ENCODE measurements at places on chromosomes 1 and 21. TPM values are rescaled to one million over a fixed set of nuclear protein-coding genes. Genes with fewer than 3 reads are reported as not detected.

CR1 gene
- polyA plus RNA-seq, result 15.4 TPM

GRCh38 chr21:45257673-45258341 lies 29.9 kb downstream of the POFUT2 start:
- DNase-seq, result no peak

APOBEC4 gene
- not detected for polyA plus RNA-seq

DNA sequence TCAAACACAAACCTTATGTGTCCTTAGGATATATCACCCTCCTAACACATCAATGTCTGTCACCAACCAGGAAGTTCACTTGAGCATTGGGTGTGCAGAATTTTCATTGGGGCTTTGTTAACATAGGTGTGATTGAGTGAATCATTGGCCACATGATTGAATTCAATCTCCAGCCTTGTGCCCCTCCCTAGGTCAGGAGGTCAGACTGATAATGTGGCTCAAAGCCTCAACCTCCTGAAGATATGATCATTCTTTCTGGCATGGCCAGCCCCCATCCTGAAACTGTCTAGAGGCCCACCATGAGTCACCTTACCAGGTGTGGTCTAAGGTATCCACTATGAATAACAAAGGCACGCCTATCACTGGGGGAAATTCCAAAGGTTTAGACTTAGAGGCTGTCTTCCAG lies 90.1 kb downstream of the PKN2 start:
- no peak for DNase-seq

CLEC20A gene
- 0.47 TPM for polyA plus RNA-seq

DNA sequence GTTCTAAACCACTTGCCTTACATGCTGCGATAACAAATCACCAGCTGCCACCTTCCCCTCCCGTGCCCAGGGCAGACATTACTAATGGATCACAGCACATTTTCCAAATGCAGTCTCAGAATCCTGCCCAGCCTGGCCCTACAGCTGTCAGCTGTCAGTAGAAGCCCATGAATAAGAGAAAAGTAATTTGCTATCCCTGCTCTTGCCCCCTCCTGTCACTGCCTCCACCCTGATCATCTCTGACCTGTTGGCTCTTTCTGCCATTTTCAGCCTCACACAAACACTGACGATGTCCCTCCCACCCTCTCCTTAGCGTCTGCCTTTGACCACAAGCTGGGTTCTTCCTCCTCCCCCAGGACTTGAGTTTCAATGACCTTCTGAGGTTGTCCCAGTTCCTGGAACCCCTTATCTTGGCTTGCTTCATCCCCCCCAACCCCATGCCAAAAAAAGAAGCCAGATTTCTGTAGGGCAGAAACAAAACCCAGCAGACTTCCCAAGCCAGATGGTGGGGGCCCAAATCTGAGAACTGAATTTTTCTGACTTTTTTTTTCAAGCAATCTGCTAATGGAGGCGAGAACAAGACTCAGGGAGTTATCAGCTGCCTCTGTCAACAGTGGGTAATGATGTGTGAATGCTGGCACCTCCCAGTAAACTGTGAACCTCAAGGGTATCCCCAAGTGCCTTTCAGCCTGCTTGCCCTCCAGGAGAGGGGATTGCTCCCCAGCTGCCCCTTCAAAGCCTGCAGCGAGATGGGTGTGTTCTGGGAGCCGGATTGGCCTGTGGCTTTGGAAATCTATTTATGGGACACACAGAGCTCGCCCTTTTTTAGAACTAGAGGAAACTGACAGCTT lies 216.5 kb upstream of the VAMP3 start:
- DNase-seq, result no peak

- no peak for DNase-seq
These were observed 300.8 kb downstream of the DISC1 start for GRCh38 chr1:231927431-231927830.

DNA sequence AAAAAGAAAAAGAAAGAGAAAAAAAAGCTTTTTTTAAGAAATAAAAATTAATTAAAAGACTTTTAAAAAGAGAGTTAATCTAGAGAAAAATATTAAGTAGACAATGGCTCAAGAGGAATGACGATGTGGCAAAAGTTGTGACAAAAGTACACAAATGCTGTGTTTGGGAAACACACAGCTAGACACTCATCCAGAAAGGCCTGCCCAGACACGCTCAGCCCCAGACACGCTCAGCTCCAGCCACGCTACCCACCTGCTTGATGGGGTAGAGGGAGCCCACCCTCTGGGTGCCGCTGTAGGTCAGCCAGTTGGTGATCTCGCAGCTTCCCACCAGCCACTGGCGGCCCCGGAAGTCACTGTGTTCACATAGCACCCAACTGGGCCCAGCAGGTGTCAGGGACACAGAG lies 10.2 kb downstream of the CD52 start:
- no peak for DNase-seq

GRCh38 chr1:206479183-206480125 lies 9.2 kb downstream of the IKBKE start:
- peak; percentile 69 for DNase-seq

DNA sequence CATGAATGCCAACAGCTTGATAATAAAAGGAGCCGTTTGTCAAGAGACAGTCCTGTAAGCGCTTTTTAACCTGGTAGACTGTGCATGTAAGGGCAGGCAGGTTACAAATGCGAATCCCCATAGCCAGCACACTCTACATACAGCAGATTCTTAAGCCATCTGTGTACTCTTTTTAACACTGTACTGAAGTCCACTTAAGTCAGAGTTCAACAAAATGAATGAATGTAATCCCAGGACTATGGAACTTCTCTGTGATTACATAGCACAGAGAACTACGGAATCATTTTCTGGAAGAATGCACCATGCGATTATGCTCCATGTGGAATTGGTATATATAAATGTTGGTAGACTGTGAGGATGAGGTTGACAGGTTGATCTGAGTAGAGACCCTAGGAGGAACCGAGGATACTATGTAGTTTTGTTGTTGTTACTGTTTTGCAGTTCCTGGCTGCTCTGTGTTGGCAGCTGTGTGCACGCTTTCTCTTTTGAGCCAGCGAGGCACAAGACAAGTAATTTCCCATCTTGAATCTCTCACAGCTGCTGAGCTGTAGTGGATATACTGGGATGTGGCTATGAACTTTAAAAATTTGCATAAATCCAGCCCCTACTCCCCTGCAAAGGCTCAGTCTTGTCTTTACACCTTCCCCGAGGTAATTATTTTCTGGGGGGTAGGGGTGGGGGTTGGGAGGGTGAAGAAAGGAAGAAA lies 21.9 kb downstream of the LRRC8D start:
- no peak for DNase-seq

DNA sequence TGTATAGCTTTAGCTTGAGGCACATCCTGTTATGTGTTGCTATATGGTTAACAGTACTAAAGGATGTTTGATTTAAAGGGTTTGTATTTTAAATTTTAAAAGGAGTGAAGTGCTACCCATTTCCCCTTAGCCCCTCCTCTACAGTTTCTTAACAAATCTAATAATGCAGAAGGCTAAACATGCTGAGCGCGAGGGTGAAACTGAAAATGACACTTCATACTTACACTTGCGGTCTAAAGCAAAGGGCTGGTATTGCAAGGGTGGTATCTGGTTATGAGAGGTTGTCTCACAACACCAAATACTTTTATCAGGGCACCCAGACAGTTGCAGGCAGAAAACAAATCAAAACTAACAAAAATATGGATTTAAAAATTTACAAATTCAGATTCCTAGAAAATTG lies 172.3 kb downstream of the SIPA1L2 start:
- no peak for DNase-seq

- DNase-seq, result no peak
These were observed 93.3 kb upstream of the WNT4 start for GRCh38 chr1:22236166-22236565.

DNA sequence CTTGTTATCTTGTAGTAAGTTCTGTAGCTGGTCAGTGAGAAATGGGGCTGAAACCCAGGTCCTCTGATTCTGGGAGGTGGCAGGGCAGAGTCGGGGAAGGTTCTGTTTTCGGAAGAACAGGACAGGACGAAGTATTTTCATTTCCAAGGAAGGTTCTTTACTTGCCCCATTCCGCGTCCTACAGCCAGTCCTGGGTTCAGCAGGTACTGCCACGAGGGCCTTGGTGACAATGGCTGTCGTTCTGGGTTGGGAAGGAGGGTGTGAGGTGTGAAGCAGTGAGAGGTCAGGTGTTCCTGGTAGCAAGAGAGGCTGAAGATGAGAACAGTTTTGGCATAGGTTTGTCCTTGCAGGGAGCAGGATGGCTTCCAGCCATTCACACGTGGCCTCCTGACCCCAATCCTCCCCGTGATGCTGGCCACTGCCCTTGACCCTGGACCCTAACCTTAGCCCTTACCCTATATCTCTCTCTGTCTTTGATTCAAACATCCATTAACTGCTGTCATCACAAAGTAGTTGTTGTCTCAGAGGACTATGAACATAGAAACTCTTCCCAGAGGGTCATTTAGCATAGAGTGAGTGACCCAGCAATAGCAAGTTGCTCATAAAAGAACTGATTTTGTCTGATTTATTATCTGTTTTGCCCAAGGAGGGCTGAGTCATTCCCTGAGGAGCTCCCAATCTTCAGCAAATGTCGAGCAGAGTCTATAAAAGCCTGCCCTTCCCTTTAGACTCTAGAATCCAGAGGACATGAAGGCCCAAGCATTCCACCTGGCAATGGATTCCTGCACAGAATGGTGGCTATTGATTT lies 25.0 kb downstream of the VASH2 start:
- DNase-seq, result no peak

DNA sequence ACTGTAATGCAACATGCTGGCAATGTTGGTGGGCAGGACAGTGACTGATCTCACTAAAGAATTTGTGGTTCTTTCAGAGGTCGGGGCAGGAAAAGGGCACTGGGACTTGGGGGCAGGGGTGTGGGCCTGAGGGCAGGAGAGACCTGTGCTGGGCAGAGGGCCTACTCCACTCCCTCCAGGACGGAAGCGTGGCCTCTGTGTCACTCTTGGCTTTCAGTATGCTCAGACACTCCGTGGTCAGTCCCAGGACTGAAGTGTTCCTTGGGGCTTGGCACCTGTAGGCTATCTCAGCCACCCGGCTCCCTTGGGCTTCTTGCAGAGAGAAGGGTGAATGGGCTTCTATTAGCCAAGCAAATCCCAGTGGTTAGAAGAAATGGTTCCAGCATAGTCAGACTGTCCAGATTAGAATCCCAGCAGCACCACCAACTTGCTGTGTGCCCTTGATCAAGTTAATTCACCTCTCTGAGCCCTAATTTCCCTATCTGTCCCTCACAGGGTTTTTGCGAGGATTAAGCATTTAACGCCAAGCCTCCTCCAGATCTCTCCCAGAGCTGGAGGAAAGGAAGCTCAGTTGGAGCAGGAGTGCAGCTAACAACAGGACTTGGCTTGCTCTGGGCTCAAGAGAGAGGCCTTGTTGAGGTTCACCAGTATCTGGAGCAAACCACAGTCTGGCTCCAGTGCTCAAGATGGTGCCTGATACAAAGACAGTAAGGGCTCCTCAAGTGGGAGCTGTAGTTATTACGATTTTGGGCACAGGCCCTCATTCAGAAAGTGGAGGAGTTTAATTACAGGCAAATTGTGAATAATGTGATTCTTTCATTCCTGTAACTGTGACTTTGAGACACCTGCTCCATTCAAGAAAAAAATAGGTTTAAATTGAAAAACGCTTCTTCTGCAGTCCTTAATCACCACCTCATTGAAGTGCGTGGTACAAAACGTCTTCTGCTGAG lies 57.7 kb upstream of the LRP8 start:
- no peak for DNase-seq

All from renal cortex interstitium (tissue), 15 donors.